ENCODE measurements at places on chromosomes 12 and 14.

- DNase-seq: no peak
These were observed 50.2 kb downstream of the MBIP start for GRCh38 chr14:36270191-36270590.

DNA sequence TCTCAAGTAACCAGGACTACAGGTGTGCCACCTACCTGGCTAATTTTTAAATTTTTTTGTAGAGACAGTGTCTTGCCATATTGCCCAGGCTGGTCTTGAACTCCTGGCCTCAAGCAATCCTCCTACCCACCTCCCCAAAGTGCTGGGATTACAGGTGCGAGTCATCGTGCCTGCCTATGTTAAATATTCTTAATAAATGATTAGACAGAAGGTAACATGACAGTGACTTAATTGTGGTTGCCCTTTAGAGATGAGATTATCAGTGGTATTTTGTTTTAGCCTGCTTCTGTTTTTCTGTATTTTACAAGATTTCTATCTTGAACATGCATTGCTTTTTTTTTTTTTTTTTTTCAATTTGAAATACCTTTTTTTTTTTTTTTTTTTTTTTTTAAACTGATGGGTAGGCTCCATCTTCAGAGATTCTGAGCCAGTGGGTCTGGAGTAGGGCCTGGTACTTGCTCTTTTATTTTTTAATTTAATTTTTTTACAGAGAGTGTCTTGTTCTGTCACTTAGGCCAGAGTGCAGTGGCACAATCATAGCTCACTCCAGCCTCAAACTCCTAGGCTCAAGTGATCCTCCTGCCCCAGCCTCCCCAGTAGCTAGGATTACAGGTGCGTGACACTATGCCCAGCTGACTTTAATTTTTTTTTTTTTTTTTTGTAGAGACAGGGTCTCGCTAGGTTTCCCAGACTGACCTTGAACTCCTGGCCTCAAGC, 88.4 kb downstream of the BORCS5 start:
- DNase-seq: no peak

DNA sequence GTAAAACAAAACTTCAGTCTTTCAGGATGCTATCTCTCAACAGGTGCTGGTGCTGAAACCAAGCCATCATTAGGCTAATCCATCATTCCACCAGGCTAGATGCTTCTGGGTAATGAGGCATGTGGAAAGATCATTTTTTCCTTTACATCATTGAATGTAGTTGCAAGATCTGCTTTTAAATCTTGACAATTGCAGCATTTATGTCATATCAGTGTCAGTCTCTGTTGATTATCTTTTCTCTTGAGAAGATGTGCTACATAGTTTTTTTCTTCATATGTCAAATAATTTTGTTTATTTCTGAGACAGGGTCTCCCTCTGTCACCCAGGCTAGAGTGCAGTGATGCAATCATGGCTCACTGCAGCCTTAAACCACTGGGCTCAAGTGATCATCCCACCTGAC, 16.2 kb upstream of the EXD2 start:
- DNase-seq: no peak

GRCh38 chr12:115398311-115398781, 714.4 kb upstream of the TBX3 start:
- DNase-seq: no peak

- DNase-seq: peak; percentile 34
These were observed 4.2 kb upstream of the AAAS start for GRCh38 chr12:53325511-53326061.

GRCh38 chr14:22107753-22108152, 434.1 kb upstream of the OR4E1 start:
- no peak for DNase-seq

DNA sequence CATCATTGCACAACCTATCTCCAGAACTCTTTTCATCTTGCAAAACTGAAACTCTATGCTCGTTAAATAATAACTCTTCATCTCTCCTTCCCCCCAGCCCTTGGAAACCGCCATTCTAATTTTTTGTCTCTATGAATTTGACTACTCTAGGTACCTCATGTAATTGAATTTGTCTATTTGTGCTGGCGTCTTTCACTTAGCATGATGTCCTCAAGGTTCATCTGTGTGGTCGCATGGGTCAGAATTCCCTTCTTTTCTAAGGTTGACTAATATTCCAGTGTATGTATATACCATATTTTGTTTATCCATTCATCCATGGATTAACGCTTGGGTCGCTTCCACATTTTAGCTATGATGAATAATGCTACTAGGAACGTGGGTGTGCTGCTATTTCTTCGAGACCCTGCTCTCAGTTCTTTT, 80.1 kb downstream of the PLXNC1 start:
- DNase-seq: no peak

- DNase-seq: no peak
These were observed 69.5 kb upstream of the FOXN3 start for GRCh38 chr14:89486505-89486904.

- no peak for DNase-seq
These were observed 2.5 kb downstream of the LACRT start for GRCh38 chr12:54631988-54632728.

DNA sequence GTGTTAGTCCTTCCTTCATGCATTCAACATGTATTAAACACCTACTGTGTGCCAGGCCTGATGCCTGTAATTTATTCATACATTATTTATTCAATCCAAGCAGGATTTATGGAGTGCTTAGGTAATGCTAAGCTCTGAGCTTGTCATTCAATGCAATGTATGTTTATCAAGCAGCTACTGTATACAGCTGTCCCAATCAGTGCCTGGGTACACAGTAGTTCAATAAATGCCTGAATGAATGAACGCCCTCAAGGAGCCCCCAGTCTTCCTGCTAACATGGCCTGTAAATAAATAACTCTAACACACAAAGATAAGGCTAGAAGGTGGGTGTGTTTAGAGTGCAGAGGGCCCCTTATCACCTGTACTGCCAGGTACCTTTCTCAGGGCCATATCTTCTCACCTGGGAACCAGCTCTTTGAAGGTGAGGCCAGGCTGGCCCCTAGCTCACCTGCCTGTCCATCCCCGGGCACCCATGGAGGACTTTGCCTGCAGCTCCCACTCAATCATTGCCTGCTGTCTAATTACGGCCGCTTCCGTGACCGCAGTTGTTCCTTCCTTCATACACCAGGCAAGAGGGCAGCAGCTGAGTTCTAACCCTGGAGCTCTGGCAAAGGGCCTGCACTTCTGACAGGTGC, 20.0 kb upstream of the KDM2B start:
- DNase-seq: no peak

DNA sequence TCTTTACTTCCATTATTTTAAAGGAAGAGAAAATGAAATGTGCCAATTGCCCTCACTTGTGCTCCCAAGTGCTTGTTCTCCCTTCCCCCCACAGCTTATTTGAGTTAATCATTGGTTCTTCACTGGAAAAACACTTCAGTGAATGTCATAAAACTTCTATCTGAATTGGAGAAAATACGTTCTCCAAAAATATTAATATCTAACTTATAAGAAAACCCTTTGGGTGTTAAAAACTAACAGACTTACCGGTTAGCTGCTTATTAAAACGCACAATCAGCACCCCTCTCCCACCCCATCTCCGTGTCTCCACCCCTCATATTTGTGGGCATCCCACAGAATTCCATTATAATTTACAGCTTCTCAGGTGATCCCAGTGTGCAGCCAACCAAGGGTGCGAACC, 31.7 kb downstream of the PLEKHA5 start:
- DNase-seq: no peak

DNA sequence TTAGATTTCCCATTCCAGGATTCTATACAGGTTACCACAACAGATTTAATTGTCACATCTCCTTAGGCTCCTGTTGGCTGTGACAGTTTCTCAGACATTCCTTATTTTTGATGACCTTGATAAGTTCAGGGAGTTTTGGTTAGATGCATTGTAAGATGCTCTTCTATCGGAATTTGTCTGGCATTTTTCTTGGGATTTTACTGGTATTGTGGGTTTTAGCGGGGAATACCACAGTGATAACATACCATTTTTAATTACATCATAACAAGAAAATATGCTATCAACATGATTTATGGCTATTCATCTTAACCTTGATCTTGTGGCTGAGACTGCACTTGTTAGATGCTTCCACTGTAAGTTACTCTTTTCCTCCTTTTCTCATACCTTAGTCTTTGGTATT, 217.5 kb upstream of the PPFIA2 start:
- DNase-seq: no peak

DNA sequence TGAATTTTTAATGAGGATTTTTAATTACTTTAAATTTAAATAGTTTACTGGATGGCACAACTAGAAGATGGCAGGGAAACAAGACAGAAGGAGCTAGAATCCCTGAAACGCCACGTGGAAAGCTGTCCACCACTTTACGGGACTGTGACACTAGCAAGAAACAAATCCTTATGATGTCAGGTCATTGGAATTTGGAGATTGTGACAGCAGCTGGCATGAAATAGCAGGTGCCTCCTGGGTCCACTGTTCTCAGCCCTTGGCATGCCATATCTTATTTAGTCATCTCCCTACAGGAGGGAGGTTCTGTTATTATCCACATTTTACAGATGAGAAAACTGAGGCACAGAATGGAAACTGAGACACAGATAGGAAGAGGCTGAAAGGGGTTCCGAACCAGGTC, 113.8 kb downstream of the BCL11B start:
- no peak for DNase-seq

GRCh38 chr12:62730649-62731048, 204.3 kb downstream of the PPM1H start:
- DNase-seq: no peak

GRCh38 chr12:90858252-90858651, 96.7 kb downstream of the CCER1 start:
- DNase-seq: no peak

GRCh38 chr12:94743174-94743573, 92.8 kb upstream of the TMCC3 start:
- DNase-seq: no peak

GRCh38 chr14:99242238-99242637, 29.8 kb downstream of the BCL11B start:
- no peak for DNase-seq

DNA sequence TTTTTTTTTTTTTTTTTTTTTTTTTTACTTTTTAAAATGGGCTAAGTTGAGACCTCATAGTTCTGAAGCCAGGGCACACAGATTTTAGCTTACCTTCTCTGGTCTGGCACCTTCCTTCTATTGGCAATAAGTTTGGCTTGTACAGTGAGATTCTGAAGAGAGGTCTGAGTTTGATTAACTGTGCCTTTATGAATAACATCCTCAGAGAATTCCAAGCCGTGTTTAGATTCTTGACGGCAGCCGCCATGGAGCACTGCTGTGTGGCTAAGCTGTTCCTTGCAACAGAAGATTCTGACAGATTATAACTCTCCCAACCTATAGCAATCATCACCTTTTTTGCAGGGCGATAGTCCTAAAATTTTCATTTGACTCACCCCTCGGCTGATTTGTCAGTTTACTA, 354.9 kb upstream of the FAR2 start:
- DNase-seq: no peak

Measured in activated naive CD4-positive, alpha-beta T cell treated with anti-CD3 and anti-CD28 coated beads, Interleukin-2, amount 50 U/mL, for 16 hours (primary cell).